ENCODE measurements at places on chromosomes 2 and 18.

GRCh38 chr18:63465059-63465458 is 11.7 kb upstream of the SERPINB5 start:
- DNase-seq = no peak

DNA sequence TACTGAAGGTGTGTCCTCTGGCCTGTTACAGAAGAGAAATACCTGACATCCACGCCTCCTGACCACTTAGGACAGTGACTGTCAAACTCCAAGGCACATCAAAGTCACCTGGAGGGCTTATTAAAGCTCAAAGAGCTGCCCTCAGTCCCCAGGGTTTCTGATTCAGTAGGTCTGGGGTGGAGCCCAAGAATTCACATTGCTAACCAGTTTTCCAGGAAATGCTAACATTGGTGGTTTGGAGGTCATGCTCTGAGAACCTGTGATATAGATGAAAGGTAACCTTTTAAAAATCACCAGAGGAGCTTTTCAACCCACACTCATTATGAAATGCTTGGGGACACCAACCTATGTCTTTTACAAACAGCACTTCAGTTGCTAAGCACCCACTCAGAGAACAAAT is 172.3 kb downstream of the ALK start:
- no peak for DNase-seq

DNA sequence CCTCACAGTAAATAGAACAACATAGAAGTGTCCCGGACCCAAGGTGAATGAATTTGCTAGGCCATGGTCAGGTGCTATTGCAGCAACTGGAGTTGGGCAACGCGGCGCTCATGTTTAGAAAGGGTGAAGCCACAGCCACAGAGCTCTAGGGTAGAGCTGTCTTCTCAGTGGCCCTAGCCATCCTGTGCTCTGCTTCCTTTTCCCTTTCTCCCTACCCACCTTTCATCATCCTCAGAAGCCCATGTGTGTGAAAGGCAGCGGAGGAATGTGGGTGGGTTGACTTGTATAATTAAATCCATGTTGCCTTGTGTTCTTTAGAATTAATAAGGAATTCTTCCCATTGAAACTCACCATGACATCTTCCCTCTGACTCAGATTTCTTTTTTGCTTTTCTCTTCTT is 336.7 kb downstream of the OSR1 start:
- DNase-seq = no peak

DNA sequence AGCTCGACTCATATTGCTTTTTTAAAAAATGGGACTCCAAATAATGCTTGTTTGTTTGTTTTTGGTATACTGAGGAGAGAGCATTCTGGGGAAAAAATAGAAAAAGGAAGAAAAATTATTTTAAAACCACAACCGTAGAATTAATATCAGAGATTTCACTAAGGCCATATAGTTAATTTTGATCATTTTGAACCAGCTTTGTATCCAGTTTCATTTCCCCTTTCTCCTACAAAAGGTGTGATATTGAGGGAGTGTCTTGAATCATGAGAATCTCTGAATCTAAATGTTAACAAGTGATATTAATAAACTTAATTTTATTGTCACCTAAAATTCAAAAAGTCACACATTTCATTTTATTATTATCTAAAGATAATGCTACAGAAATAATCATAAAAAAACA is 198.5 kb upstream of the GALNT5 start:
- no peak for DNase-seq

DNA sequence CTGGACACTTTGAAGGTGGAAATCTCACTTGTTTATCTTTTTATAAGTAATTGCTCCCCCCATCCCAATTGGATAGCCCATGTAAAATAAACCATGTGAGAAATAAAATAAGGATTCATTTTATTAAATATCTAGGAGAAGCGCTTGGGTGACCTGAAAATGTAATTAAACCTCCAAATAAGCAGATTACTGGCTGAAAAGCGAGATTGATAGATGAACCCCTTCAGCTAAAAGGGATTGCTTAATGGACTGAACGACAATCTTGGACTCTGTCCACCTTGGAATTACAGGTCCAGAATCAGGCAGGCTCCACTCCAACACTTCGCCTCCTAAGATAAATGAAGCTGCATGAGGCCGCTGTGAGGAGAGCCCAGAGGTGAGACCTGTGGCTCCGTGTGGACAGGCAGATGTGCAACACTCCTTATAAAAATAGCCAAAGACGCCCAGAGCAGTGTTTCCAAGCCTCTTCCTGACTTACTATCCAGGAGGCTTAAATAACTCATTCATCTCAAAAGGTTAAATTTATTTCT is 441.5 kb downstream of the MTX2 start:
- DNase-seq = no peak

DNA sequence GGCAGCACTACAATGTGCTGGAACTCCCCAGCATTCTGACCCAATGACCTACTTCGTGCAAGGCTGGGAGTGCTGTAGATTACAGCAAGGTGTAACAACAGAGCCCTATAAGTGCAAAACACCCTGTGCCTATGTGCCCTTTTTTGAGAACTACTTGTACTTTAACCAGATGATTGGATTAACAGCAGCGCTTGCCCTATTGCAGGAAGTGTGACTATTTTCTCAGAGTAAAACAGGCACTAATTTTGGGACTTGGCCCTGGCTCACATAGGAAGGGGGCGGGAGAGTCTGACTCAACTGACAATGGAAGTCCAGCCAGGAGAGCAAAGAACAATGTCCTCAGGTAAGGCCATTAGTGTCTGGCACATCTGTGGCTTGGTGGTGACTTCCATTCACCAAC is 35.6 kb upstream of the RNF125 start:
- no peak for DNase-seq

GRCh38 chr2:237665713-237666143 is 38.3 kb downstream of the LRRFIP1 start:
- DNase-seq = peak; percentile 35

- no peak for DNase-seq
These were observed 802.1 kb upstream of the SLC39A10 start for GRCh38 chr2:194854941-194855340.

GRCh38 chr18:44811572-44812125 is 131.0 kb downstream of the SETBP1 start:
- DNase-seq = no peak

DNA sequence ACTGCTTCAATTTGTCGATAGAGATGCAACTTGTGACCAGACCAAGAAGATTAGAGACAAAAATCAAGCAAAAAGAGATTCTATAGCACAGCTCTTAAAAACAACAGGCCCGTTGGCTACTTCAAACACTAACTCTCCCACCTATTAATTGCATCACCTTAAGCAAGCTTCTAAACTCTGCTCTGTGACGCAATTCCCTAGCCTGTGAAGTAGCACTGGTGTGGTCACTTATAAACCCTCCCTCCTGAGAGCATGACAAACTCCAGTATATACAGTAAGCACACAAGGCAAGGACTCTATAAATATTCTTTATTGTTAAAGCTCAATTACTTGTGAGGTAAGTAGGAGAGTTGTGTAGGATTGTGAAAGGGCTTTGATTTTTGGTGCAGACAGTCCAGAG is 72.3 kb downstream of the CMPK2 start:
- no peak for DNase-seq

DNA sequence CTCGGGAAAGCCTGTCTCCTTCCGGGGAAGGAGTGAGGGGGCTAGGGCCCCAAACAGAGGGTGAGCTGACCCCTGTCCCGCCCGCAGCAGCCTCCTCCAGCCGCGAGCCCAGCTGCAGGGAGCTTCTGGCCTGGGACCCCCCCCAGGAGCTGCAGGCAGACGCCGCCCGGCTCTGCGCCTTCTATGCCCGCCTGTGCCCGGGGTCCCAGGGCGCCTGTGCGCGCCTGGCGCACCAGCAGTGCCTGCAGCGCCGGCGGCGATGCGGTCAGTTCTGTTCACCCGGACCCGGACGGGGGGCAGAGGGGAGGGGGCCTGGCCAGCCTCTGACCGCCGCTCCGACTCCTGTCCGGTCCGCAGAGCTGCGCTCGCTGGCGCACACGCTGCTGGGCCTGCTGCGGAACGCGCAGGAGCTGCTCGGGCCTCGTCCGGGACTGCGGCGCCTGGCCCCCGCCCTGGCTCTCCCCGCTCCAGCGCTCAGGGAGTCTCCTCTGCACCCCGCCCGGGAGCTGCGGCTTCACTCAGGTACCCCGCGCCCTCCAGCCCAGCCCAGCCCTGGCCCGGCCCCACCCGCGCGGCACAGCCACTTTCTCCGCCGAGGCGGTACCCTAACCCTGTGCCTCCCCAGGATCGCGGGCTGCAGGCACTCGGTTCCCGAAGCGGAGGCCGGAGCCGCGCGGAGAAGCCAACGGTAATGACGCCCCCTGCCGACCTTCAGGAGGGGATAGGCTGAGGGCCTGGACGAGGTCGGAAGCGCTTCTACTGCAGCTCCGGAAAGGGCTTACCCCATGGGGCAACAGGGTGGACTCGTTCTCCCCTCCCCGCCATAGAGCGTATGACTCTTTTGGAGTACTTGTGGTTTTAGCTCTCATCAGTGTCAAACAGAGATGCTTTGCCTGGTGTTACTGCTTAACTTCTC is 2.0 kb upstream of the CHRND start:
- DNase-seq = peak; percentile 78

GRCh38 chr2:152617456-152618192 is 99.6 kb downstream of the PRPF40A start:
- DNase-seq = no peak

DNA sequence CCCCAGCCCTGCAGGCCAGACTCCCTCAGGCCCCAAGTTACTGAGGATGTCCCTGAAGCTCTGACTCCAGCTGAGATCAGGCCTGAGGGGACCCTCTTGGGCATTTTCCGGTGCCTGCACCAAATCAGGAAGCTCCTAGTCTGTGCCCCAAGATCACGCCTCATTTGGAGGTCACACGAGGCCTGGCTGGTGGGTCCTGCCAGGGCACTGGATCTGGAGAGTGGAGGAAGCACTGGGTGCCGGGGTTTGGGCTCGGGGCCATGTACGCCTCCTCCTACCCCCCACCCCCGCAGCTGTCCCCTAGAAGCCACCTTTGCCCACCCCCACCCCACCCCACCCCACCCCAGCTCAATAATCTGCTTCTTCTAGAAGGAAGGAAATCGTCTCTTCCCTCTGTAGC is 16.2 kb downstream of the SH2D6 start:
- no peak for DNase-seq

GRCh38 chr18:58048081-58048642 is 4.1 kb downstream of the NEDD4L start:
- no peak for DNase-seq

DNA sequence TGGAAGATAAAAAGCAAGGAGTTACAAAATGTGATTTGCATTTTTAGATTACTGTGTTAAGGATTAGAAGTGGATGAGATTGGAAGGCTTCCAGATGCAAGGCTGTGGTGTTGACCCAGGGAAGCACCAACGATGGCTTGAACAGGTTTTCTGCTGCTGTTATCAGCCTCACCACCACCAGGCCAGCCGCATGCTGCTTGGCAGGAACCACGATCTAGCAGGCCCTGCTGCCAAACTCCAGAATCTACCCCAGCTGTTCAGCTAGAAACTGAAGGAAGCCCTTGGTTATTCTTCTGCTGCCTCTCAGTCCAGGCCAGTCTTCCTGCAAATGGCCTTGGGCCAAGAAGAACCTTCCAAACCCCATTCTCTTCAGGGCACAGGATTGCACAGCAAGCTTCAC is 133.9 kb downstream of the MTCL1 start:
- no peak for DNase-seq

DNA sequence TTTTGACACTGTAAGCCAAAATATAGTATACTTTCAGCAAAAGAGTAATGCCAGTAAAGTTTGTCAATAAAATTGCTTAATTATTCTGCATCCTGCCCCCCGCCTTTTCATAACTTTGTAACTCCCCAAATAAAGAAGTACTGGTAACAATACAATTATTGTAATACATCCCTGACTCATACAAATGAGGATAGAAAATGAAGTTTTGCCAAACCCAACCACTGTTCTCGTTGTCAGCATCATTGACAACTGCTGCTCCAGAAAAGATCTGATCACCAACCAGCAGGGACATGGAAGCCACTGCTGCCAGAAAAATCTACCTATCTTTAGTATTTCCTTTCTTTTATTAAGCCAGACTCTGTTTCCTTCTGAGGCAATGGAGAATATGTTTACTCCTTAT is 27.1 kb downstream of the SCN3A start:
- DNase-seq = no peak

DNA sequence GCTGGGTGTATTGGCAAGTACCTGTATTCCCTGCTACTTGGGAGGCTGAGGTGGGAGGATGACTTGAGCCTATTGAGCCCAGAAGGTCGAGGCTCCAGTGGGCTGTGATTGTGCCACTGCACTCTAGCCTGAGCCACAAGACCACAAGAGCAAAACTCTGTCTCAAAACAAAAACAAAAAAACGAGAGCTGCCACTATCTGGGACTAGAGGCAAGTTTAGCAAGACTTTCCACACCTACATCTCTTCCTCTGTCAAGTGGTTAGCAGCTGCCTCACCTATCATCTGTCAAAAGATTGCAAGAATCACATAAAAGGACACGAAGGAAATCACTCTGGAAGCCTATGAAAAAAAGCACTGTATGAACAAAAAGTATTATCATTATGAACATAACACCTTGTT is 55.2 kb upstream of the RIOK3 start:
- no peak for DNase-seq

DNA sequence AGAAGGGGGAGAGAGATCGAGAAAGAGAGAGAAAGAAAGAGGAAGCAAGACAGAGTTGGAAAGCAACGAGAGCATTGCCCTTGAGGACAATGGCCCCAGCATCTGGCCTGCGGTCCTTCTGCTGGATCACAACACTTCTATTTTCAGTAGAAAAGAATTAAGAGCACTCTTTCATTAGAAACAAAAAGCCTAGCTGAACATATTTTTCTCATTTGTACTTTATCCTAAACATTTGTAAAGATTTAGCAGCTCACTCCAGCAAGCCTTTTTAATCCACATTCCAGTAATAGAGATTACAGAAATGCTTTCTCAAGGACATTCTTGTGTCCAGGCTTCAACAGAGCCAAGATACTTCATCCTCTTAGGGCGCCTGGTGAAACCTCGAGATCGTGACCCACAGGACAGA is 31.6 kb upstream of the AFF3 start:
- DNase-seq = no peak

DNA sequence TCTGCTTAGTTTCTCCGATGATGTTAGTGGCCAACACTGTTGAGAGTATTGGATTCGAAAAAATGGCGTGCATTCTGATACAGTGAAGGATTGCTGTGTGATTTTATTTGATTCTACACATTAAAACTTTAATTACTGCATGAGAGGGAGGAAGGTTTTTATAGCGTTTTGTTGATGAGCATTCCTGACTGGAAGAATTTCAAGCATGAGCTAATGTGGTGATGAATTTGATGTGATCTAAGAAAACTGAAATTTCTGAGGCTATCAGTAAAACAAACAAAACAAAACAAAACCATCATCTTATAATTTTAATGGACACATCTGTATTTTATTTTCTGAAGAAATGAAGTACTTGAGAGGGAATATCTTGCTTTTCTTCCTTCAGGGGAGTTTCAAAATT is 59.6 kb downstream of the ITGB6 start:
- DNase-seq = no peak

DNA sequence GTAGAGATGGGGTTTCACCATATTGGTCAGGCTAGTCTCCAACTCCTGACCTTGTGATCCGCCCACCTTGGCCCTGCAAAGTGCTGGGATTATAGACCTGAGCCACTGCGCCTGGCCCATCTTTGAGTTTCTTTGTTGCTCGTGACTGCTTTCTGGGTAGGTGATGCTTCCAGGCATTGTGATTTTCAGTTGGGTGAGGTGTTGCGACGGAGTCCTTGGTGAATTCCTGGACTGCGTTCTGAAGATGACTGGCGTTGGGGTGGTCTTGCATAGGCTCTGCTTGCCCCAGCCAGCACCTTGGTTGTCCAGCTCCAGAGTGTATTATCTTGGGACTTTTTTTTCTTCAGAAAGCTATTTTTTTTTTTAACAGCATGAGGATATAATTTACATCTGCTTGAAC is 103.4 kb downstream of the DCDC2C start:
- DNase-seq = no peak

GRCh38 chr2:62364791-62365528 is 141.0 kb downstream of the TMEM17 start:
- no peak for DNase-seq
